Inflammatory macrophage treated with lipopolysaccharide for 4 hours (primary cell): ENCODE measurements at places on chromosomes 6 and 20.

GRCh38 chr6:155528982-155529453 lies 73.4 kb upstream of the NOX3 start:
- peak; percentile 89 for DNase-seq

DNA sequence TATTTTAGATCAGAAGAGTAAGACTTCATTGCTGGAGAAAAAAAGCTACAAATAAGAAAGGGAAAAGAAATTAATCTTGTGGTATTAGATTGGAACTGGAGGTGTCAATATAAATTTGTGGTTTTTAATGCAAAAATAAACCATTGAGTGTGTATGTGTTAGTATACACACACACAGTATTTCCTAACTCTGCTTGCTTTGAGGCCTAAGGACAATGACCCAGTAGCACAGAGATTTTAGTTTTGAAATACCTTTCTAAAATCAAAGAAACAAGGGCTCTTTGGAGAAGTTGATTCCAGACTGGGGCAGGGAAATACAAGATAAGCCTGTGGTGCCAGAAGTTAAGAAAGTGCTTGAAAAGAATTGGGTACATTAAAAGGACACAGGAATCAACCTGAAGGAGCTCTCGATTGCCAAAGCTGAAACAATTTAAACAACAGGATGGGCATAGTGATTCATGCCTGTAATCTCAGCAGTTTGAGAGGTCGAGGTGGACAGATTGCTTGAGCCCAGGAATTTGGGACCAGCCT lies 84.6 kb upstream of the DTNBP1 start:
- DNase-seq, result no peak

DNA sequence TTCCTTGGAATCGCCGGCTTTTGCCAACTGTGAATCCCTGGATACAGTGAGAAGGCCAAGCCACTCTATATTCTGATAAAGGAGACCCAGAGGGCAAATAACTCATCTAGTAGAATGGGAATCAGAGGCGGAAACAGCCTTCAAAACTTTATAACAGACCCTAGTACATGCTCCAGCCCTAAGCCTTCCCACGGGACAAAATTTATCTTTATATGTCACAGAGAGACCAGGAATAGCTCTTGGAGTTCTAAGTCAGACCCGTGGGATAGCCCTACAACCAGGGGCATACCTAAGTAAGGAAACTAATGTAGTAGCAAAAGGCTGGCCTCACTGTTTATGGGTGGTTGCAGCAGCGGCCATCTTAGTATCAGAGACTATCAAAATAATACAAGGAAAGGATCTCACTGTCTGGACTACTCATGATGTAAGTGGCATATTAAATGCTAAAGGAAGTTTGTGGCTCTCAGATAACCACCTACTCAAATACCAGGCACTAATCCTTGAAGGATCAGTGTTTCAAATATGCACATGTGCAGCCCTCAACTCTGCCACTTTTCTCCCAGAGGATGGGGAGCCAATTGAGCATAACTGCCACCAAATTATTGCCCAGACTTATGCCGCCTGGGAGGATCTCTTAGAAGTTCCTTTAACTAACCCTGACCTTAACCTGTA lies 29.5 kb downstream of the CEP85L start:
- no peak for DNase-seq

GRCh38 chr6:87697581-87698546 lies 4.2 kb downstream of the AKIRIN2 start:
- peak; percentile 75 for DNase-seq

DNA sequence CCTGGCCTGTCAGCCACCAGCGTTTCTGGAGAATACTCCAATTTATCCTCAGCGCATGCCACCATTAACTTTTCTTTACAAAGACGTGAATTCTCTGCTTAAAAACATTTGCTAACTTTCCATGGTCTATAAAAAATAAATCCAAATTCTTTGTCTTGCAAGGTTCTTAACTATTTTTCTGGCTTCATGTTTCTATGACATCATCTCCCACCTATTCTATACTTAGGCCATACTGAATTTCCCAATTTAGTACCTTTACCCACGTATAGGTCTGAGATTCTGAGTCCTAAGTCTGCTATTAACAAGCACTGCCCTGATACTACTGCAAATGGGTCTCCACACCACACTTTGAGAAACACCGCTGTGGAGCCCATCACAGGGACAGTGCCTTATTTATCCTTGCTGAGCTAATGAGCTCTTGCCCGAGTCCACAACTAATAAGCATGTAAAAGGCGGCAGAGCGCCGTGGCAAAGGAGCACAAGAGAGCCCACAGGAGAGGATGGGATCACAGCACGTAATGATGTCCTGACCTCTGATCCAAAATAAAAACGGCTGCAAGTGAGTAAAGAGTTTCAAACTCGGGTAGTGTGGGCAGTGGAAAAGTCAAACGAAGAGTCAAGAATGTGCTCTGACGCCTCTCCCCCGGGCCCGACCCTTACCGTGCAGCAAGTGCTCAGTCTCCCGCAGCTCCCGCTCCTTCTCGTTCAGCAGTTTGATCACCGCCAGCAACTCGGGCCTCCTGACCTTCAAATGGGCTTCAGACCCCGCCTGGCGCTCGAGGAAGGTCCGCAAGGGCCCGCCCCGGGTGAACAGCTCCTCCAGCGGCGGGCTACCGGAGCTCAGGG lies 519 bp downstream of the MTRF1L start:
- DNase-seq, result peak; percentile 1

GRCh38 chr6:7723041-7723447 lies 2.9 kb upstream of the BMP6 start:
- DNase-seq, result peak; percentile 70

GRCh38 chr20:62157387-62158087 lies 14.0 kb downstream of the SS18L1 start:
- DNase-seq, result no peak

DNA sequence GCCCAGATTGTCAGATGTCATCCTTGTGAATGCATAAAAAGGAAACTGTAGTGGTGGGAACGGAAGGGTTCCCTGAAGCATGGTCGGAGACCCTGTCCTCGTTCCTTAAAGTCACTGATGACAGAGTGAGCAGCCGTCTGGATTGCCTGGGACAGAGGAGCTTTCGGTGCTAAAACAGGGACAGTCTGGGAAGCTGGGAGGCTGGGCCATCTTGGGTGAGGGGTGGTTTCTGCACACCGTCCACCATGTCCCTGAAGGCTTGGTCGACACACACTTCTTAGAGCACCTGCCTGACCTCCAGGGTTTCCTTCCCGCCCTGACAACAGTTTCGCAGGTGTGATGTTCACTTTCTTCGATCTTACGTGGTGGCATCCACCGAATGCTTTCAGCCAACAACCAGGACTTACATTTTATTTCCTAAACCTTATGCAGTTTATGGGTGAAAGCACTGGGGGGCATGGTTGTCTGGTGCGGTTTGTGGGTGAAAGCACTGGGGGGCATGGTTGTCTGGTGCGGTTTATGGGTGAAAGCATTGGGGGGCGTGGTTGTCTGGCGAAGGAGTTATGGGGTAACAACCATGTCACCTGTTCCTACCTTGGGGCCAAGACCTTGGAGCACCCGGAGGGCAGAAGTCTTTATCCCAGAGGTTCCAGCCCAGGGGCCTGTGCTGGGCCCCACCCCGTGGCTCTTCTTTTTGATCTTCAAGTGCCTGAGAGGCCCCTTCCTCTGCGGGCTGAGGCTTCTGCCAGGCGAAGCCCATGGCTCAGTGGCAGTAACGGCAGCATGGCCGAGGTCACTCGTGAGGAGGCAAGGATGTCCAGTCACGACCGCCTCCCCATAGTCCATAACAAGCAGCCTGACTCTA lies 81.7 kb upstream of the FRMD1 start:
- DNase-seq, result no peak

DNA sequence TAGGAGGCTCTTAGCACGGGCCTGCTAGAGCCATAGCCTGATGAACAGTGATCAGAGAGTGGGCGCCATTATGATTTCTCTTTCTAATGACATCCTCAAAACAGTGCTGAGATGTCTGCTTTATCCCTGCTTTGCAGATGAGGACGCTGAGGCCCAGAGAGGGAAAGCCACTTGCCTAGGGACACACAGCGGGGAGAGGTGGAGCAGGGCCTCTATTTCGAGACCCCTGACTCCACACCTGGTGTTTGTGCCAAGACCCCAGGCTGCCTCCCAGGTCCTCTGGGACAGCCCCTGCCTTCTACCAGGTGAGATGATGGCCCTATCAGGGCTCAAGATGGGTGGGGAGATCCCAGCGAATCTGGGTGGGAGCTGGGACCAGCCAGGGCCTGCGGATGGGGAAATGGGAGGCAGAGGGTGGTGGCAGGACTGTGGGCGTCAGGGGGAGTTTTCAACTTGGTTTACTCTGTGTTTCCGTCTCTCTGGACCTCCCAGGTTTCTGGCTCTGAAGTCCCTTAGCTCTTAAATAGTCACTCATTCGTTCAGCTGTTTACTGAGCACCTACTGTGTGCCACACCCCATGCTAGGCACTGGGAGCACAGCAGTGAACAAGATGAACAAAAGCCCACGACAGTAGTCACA lies 36.7 kb downstream of the SRC start:
- DNase-seq, result peak; percentile 63

- DNase-seq, result no peak
Measured at GRCh38 chr6:158629367-158630221, 14.9 kb downstream of the DYNLT1 start.

DNA sequence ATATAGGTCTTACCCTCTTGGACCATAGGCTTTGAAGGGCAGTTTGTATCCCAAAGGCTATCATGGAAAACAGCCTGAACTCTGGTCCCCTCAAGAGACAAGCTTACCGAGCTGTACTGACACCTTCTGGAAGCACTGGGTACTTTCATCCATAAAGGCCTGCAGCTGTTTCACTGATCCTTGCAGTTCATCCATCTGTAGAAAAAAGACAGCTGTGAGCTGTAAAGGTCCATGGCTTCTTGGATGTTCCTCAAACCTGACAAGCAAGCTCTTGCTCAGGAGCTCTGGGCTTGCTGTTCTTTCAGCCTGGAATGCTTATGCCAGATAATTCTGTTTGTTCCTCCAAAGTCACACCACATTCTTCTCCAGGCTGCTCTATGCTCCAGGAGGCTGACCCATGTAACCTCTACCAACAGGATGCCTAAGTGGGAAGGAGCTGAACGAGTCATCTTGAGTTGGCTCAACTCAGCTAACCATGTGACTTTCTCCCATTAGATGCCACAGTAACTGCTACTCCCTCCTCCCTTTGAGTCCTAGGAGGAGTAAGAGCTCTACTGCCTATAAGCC lies 8.8 kb upstream of the NDRG3 start:
- peak; percentile 61 for DNase-seq

DNA sequence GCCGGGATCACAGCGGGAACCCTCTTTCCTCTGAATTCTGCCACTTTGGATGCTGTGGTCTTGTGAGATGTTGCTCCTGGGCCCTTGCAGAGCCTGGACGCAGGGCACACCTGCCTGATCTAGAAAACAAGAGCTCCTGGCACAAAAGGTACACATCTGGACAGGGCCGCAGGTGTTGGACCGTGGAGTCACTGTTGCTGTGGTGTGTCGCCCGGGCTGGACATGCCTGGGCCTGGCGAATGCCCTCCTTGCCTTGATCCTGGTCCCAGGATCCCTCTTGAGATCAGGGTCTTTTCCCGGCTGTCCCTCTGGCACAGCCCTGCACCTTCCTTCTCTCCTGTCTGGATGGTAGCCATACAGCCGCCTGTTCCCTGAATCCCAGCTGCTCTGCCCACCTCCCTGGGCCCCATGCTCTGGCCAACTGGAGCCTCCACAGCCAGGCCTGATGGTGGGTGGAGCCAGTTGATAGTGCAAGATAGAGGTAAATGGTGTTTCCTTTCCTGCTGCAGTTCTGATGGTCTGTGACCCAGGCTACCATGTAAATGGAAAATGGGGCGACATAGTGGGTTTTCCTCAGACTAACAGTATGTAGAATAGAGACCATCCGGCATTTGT lies 5.0 kb downstream of the FOXP4 start:
- no peak for DNase-seq

GRCh38 chr6:43095939-43096338 lies 19.8 kb downstream of the PTK7 start:
- no peak for DNase-seq
